GM04504 (cell line): ENCODE measurements at places on chromosomes 4 and X.

GRCh38 chr4:71941001-71941400 lies 90.8 kb upstream of the NPFFR2 start:
- DNase-seq: peak; percentile 3

DNA sequence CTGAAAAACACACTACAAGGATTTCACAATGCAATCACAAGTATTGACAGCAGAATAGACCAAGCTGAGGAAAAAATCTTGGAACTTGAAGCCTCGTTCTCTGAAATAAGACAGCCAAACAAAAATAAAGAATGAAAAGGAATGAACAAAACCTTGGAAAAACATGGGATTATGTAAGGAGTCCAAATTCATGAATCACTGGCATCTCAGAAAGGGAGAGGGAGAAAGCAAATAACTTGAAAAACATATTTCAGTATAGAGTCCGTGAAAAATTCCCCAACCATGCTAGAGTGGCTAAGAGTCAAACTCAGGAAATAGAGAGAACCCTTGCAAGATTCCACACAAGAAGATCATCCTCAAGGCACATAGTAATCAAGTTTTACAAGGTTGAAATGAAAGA lies 178.5 kb upstream of the CTSO start:
- no peak for DNase-seq

GRCh38 chr4:89400287-89401035 lies 92.9 kb upstream of the GPRIN3 start:
- DNase-seq: no peak

DNA sequence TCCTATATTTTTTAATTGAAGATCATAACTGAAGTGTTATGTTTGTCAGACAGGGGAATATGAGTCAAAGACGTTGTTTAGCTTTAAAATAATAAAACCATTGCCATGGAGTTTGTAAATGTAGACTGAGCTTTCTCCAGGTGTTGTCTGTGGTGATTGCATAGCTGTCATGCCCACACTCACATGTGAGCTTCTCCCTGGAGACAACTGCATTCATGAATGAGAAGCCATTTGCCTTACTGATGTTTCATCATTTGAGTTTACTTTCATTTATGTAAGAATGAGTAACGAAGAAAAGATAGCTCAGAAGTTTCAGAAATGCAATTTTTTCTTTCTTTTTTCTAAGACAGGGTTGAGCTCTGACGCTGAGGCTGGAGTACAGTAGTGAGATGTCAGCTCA lies 339.1 kb downstream of the GALNTL6 start:
- DNase-seq: no peak

GRCh38 chr4:149825336-149825735 lies 9.7 kb upstream of the IQCM start:
- no peak for DNase-seq

DNA sequence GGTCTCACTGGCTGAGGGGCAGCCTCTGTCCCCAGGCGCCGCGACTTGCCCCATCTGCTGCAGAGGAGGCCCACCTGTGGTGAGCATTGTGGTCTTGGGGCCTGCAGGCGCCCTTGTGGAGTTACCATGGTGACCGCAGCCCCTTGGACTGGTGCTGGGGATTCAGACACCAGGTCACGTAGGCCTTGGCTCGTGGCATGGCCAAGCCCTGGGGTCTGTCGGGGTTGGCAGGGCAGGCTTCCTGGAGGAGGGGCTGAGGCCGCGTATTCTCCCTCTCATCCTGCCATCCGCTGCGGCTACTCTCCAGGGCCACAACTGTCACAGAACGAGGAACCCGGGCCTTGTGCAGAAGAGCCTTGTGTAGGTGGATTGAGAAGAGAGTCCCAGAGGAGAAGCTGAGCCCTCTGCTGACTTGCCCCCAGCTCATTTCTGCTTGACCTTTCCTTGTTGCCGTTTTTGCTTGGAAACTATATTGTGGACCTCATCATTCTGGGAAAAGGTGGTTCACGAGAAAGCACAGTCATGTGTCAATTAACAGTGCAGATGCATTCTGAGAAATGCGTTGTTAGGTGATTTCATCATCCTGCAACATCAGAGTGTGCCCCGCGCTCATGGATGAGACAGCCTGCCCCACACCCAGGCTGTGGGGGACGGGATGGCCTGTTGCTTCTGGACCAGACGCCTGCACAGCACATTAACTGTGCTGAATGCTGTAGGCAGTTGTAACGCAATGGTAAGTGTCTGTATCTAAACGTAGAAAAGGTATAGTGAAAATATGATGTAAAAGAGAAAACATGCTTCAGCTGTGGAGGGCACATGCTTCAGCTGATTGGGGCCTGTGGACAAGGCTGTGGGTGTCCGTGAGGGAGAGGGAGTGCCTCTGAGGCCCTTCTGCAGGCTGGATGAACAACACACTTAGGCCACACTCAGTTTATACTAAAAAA lies 38.5 kb downstream of the TRMT44 start:
- no peak for DNase-seq

DNA sequence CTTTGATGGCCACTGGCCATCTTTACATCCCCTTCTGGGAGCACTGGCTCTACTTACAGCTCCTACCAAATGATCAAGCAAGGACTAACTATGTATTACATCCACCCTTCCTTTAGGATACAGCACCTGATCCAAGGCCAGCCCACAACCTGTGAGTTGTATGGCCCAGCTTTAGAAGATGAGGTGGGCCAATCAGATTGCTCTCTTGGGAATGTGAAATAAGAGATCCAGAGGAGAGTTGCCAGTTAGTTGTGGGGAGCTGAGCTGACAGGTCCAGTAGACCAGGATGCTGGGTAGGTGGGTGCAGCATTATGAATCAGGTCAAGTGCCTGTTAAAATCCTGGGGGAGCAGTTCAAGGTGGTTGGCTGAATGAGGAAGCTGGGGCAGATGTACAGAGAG lies 111.5 kb downstream of the GNL3L start:
- no peak for DNase-seq

- DNase-seq: no peak
These were observed 115.1 kb downstream of the KLHL8 start for GRCh38 chr4:87105101-87105845.

GRCh38 chrX:78650906-78651437 lies 8.2 kb downstream of the RTL3 start:
- no peak for DNase-seq

DNA sequence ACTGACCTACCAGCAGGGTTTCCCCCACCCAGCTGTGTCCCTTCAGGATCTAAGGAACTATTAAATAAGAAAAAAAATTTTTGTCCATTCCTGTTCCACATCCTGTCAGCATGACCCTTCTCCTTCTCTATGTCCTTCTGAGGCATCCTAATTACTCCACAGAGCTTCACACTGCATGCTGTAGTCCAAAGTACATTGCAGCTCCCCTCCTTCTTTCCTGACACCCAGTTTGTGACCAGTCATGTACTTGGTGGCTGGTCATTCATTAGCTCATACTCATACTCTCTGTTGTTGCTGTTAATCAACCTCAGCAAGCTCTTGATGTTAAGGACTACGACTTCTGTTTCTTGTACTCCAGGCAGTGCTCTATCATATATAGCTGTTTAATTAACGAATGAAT lies 2.4 kb upstream of the EGF start:
- DNase-seq: no peak

GRCh38 chr4:145808021-145808650 lies 128.2 kb downstream of the C4orf51 start:
- peak; percentile 76 for DNase-seq

- no peak for DNase-seq
These were observed 143.6 kb downstream of the TMEM164 start for GRCh38 chrX:110146521-110146920.

GRCh38 chrX:27890611-27891010 lies 82.8 kb downstream of the MAGEB10 start:
- peak; percentile 17 for DNase-seq

- DNase-seq: no peak
These were observed 52.8 kb downstream of the ADGRG4 start for GRCh38 chrX:136353526-136354093.

GRCh38 chr4:44772340-44772739 lies 46.0 kb upstream of the GNPDA2 start:
- DNase-seq: no peak

- DNase-seq: peak; percentile 21
These were observed 34.4 kb upstream of the CDKL5 start for GRCh38 chrX:18390941-18391538.

GRCh38 chrX:9462456-9462855 lies 2.4 kb upstream of the TBL1X start:
- DNase-seq: no peak

DNA sequence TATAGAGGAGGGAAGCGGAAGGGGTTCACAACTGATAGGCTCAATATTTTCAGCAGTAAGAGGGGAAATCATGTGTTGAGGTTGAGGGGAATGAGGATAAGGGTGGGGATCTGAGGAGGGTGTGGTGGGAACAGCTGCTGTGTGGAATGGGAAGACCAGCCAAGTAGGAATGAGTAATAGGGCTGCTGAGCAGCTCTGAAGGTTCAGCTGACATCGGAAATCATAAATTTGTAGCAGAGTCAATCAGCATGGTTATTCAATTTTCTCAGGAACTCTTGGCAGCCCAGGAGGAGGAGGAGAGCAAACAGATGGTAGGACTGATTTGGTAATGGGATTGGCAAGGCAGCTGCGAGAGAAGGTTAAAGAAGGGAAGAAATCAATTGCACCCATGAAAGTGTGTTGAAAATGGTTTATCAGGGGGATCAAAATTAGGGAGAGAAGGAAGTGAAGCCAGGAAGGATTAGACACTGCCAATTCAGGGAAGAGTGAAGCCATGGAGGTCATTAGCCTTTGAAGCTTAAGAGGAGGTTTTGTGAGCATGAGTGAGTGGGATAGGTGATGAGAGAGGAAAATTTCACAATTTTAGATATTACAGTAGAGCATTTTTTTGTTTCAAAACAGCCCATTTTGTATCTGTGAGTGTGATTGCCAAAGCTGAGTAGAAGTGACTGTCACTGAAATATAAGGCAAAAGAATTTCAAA lies 82.6 kb downstream of the PCDH7 start:
- DNase-seq: peak; percentile 63

DNA sequence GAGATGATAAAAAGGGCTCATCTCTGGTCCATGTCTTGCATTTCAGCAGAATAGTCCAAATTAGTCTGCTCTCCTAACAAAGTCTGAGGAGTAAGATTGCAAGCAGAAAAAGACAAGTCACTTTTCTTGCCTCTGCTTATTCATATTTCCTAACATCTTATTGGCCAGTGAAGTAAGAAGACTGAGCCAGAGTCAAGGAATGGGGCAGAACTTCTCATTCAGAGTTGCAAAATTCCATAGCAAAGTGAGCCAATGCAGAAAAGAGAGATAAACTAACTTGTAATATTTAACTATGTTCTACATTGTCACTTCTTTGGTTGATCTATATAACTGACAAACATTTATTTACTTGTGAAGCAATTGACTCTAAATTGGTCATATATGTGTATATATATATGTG lies 2304.0 kb downstream of the ARAP2 start:
- DNase-seq: no peak

DNA sequence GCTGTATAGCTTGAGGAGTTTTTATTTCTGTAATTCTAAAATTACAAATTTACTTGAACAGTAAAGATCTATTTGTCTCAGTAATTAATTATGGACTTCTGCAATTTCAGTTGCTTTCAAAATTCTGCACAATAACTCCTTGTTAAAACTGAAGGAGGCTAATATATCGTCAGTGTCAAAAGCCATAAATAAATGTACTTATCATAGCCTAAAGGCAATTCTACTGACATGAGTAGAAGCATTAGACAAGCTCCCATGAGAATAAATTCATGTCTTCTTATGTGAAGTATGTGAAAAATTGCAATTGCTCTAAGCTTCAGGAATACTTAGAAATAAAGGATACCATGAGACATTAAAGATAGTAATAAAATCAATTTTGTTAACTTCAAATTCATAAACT lies 381.2 kb upstream of the PCDH10 start:
- DNase-seq: no peak

DNA sequence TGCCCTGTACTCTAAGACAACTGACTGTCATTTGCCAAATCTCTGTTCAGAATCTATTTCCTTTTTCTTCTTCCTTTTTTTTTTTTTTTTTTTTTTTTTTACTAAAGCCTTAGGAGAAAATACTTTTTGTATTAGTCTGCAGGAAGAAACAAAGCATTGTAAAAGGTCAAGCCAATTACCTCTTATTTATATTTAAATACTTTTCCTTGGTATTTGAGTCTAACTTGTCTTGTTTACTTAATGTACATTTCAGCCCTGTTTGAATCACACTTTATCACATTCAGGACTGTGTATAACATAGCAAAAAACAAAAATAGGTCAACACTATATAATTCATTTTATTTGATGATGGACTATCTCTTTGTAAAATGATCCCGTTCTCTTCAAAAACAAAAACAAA lies 262.2 kb downstream of the RPA4 start:
- DNase-seq: no peak

GRCh38 chr4:15754323-15754722 lies 23.8 kb upstream of the CD38 start:
- no peak for DNase-seq

- DNase-seq: no peak
These were observed 1141.5 kb downstream of the PCDH18 start for GRCh38 chr4:136390824-136391223.
